Ecto neural progenitor cell (in vitro differentiated cells): ENCODE measurements at places on chromosomes 12 and 14.

- DNase-seq = no peak
These were observed 100.8 kb downstream of the PLEKHA5 start for GRCh38 chr12:19230299-19230866.

- no peak for DNase-seq
These were observed 2.8 kb downstream of the PCBP2 start for GRCh38 chr12:53454707-53455106.

DNA sequence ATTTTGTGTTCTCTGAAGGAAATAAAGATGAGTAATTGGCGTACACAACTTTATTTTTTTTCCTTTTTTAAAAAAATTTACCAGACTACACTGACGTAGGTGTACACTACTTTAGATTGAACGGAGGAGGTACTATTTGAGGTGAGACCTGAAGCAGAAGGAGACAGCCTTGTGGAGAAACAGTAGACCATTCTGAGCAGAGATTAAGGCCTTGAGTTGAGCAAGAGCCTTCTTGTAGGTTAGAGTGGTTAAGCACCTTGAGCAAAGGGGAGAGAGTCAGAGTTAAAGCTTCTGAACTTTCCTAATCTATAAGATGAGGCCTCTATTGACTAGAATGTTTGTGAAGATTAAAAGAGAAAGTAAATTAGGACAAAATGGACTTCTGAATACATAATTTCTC, 2.5 kb downstream of the LEMD3 start:
- no peak for DNase-seq

DNA sequence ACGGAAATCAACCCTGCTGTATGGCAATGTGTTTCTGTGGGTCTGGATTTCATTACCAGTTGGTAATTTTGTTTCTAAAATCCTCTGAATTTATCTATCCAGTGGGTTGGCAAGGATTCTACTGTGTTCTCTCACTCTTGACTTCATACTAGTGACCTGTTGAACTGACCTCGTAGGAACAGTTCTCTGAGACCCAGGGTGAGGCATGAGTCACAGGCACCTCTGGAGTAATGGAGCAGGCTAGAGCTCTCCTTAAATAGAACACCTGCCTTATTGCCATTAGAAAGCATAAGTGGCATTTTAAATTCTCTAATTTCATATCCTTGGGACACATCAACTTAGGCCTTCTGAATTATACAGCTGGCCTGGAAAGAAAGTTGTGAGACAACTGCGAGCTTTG, 258.3 kb upstream of the NAV3 start:
- no peak for DNase-seq

- DNase-seq = no peak
These were observed 121.9 kb downstream of the ITPR2 start for GRCh38 chr12:26711072-26711471.

GRCh38 chr12:27014859-27015729, 910 bp upstream of the TM7SF3 start:
- no peak for DNase-seq
